ENCODE measurements at places on chromosomes 6 and 20.

- no peak for DNase-seq
These were observed 43.0 kb upstream of the PBOV1 start for GRCh38 chr6:138261116-138261780.

- DNase-seq: peak; percentile 30
These were observed 166.4 kb downstream of the CD24 start for GRCh38 chr6:106807947-106808611.

DNA sequence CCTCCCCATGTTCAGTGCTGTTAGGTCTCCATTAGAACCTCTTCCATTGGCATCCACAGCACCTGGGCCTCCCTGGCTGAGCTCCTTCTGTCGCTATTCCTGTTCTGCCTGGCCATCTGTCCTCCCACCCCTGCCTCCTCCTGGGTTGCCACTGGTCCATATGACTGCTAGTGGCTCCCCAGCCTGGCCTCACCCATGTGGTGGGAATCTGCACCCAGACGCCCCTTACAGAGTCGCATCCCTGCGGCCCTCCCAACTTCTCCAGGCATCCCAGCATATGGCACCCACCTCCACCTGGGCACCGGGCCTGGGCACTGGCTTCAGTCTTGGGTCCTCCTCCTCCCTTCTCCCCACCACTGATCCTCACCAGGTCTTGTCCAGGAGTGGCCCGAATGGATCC lies 7.7 kb downstream of the CDC25B start:
- no peak for DNase-seq

- no peak for DNase-seq
These were observed 150.3 kb upstream of the PREP start for GRCh38 chr6:105553171-105553570.

DNA sequence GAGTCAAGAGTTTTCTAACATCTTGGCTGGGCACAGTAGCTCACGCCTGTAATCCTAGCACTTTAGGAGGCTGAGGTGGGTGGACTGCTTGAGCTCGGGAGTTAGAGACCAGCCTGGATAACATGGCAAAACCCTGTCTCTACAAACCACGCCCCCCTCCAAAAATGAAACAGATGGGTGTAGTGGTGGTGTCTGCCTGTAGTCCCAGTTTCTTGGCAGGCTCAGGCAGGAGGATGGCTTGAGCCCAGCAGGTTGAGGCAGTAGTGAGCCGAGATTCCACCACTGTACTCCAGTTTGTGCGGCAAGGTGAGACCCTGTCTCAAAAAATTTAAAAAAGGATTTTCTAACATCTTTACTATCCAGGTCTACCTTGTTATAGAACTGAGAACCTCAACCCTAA lies 22.0 kb downstream of the FAM8A1 start:
- DNase-seq: no peak

- DNase-seq: no peak
These were observed 137.7 kb upstream of the HEY2 start for GRCh38 chr6:125611573-125612344.

DNA sequence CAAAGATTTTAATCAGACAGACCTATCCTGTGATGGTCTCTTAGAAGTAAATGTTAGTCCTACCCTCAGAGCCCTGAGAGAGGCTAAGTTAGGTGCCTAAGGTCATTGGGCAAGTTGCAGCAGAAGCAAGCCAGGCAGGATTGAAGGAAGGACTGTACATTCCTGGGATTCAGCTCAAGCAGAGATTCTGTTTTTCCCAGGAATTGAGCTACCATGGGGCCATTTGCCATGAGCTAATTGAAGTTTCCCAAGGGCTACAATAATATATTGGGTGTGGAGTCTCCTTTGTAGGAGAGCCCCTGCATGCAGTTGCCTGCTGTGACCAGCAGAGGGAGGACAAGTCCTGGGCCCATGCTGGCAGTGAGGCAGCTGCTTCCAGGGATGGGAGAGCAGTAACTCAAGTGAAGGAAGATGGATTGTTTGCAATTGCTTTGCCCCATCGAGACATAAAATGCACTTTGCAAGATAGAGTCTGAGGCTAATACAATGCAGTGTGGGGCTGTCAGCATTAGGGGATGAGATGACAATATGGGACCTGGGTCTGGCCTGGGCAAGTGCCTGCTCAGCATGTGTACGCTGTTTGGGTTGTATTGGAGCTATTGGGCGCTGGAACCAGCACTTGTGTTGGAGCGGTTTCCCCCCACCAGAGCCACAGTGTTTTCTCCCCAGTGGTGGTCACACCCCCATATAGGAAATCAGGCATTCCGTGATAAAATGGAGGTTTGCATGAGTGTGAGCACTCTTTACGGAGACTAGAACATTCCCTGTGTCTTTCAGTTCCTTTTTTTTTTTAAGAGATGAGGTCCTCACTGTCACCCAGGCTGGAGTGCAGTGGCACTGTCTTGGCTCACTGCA lies 27.9 kb downstream of the DNMT3B start:
- peak; percentile 68 for DNase-seq

DNA sequence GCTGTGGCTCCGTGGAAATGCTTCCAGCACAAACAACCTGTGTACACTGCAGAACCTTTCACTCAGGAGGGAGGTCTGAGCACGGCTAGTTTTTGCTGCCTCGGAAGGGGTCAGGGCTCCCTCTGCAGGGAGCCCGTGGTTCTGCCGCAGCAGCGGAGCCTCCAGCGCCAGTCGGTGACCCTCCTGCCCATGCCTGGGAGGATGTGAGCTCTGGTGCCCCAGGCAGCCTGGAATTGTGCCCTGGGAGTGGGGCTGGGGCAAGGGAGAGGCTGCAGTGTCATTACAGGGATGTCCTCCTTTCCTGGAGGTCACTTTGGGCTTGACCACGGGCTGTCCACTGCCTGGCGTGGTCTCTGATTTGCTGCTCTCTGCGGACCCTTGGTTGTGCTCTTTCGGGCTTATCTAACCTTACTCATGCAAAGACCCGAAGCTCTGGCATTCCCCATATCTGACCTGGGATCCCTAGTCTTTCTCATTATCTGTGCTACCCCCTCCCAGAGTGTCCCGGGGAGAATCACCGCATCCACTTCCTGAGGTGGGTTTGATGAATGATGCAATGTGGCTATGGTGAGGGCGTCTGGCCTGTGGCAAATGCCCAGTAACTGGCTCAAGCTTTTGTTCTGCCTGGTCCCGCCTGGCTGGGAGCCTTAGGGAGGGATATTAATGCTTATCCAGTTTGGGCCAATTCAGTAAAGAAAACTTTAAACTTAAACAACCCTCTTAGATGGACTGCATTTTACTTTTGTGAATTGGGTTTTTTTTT lies 59.6 kb upstream of the TAGAP start:
- peak; percentile 23 for DNase-seq

DNA sequence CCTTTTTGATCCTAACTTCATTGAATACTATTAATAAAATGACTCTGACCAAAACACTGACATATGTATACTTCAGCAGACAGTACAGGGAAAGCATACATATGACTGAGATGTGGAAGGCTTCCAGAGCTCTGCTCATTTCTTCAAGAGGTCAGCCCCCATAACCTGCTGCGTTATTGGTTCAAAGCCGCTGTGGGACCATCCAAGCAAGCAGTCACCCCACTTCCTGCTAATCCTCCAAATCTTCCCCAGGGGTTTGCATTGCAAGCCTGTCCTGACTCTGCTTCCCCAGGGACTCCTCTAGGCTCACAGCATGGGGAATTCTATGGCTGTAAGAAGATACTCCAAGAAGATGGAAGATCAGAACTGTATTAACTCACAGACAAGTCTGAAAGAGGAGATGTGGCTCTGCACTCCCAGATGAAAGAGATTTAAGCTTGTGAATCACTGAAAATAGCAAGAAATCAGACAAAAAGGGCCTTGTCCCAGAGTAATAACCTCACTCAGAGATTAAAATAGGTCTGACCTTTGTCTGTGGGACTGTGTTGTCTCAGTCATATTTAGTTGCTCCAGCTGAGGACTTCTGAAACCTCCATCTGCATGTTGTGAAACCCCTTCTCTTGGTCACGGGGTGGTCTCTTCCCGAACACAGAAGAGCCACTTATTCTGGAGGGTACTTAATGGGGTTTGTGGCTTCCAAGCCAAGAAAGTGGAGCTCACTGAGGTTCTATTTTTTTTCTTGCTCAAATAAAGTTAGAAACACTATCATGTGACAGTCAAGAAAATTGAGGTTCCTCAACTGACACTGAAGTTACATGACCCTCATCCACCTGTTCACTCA lies 101.5 kb upstream of the MARCKS start:
- DNase-seq: no peak

DNA sequence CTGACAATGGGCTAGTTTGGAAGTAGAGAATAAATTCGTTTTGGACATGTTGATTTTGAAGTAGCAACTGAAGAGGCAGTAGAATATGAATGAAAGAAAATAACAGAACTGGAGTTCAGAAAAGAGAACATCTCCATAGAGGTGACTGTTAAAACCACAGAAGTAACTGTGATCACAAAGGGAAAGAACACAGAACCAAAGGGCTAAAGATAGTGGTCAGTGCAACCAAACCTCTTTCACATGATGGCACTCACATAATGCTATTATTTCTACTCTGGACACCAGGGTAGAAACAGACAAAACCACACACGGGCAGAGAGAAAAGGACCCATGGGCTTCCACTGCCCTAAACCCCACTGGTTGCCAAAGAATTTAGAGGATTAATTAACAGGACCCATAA lies 58.5 kb downstream of the CDK19 start:
- no peak for DNase-seq

- DNase-seq: no peak
These were observed 43.7 kb downstream of the ARHGAP40 start for GRCh38 chr20:38645351-38645750.

DNA sequence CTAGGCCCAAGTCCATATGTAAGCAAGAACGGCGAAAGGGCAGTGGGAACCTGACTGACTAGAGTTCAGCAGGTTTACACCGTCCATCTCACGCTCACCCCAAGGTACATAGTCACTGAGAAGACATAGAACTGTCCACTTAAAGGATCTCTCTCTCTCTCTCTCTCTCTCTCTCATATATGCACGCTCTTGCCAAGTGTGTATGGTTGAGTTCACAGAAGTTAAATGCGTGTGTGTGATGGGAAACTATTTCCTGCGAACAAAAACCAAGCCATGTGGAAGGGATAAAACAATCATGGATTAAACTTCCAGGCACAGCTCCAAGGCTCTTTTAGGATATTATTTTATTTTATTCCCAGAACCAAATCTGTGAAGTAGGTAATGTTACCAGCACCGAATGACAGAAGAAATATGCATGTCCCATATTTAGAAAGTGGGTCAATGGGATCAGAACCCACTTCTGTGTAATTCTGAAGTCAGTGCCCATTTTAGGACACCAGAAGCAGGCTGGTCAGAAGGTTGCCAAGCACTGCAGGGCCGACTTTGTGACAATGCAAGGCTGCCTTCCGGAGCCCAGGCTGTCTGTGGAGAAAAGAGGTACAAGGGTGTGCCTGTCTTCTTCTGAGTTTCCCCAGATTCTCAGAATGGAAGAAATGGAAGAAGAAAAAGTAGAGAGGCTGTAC lies 49.2 kb upstream of the MAP7 start:
- DNase-seq: no peak

DNA sequence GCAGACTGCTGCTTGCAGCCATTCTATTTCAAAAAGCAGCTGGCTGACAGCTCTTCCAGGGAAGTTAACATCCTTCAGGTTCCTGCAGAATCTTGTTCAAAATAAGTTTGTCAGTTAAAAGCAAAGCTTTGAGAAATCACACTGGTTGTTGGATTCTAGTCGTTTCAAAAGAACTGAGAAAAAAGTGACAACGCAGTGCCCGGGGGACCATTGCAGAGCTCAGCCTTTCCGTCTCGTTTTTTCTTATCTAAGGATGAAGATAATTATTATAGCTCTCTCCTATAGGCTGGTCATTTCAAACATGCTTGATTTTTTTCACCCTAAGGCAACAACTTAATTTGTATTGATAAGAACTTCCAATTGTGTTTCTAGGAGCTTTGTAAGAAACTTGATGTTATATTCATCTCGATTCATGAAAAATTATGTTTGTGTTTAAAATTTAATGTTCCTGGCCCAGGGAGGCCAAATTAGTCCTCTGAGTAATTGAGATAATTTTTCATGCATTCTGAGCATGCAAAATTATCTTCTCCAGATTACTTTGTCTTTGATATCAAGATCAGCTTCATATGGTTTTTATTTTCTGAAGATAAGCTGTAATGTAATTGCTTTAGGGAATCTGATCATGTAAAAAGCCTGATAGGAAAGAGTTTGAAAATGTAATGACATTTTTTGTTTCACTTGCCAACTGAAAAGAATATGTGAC lies 58.4 kb downstream of the SNAP25 start:
- no peak for DNase-seq

DNA sequence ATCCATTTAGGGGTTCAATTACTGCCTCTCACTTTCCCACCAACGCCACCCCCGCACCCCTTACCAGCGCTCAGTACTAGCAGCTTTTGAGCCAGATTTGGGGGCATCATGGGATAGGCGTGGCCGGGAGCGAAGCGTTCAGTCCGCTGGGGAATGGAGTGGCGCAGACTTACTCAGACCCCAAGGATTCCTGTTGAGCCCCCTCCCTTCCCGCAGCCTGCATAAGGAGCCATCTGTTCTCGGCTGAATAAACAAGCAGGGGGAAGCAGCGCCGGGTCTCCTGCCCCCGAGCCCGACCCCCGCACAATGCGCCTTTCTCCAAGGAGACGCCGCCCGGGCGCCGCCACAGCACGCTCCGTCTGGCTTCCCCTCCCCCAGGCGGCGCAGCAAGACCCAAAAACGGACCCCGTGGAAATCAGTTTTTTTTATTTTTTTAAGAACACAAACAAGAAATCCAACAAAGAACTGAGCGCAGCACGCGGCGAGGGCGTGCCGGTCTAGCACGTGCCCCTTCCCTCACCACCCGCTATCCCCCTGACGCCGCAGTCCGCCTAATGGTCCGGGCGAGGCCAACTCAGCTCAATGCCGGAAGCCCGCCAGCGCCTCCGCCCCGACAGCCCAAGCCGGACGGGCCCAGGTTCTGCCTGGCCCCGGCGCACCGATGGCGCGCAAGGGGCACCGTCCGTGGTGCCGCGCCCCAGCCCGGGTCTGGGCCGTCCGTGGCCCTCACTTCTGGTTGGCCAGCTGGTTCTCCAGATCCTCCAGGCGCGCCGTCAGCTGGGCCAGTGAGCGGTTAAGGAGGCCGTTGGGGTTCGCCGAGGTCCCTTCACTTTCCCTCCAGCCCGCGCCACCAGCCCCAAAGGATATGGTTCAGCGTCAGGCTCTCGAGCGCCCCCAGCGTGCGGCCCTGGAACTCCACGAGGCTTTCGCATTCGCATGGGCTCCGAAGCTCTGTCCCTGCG lies 13.3 kb upstream of the RBPJL start:
- DNase-seq: peak; percentile 50
